ENCODE measurements at places on chromosomes 5 and 9.

- H3K4me1 ChIP-seq = no peaks in the 10 kb centered on the region
- H3K27ac ChIP-seq = no peak overlapping the region
- DNase-seq = no peak
- peaks cover 37% of the 10 kb centered on the region for H3K27me3 ChIP-seq
- H3K4me3 ChIP-seq = no peak overlapping the region
These were observed 57.6 kb downstream of the TMOD1 start for GRCh38 chr9:97559111-97559514.

DNA sequence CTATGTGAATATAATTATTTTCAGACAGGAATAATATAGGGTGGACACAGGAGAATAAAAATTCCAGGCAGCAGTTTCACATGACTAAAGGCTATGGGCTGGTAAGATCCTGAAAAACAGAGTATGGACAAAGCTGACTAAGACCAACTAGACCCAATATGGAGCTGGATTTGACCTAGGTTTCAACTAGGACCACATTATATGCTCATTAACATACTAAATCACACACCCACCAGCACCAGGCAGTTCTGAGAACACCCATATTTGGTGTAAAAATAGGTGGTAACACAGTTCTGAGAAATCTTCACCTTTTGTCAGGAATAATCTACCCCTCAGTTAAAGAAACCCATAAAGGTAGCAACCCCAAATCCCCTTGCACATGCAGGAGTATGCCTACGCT, 64.7 kb downstream of the MAPKAP1 start:
- H3K27ac ChIP-seq = no peak overlapping the region
- no peaks in the 10 kb centered on the region for H3K36me3 ChIP-seq
- no peak for DNase-seq
- peaks cover 32% of the 10 kb centered on the region for H3K4me1 ChIP-seq
- no peak overlapping the region for H3K4me3 ChIP-seq
- H3K27me3 ChIP-seq = no peaks in the 10 kb centered on the region

- no peaks in the 10 kb centered on the region for H3K27me3 ChIP-seq
- DNase-seq = no peak
- no peaks in the 10 kb centered on the region for H3K4me1 ChIP-seq
- no peak overlapping the region for H3K4me3 ChIP-seq
- no peaks in the 10 kb centered on the region for H3K36me3 ChIP-seq
- H3K27ac ChIP-seq = no peak overlapping the region
These were observed 75.2 kb upstream of the FREM1 start for GRCh38 chr9:14985419-14985818.

DNA sequence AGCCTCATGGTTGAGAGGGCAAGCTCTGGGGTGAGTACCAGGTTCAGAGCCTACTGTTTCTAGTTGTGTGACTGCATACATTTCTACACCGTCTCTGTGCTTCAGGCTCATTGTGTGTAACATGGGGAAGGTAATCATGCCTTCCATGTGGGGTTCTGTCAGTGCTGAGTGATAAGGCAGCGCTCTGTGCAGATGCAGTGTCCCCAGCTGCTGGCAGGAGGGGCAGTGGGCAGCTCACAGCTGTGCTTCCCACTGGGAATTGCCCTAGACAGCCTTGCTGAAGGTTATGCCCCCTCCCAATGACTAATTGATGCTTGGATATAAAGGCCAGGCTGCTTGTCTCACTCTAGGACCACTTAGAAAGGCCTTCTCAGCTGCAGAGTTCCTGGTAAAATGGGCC, 121.8 kb upstream of the SAP30L start:
- H3K36me3 ChIP-seq = peaks cover 4% of the 10 kb centered on the region
- DNase-seq = no peak
- H3K27me3 ChIP-seq = no peaks in the 10 kb centered on the region
- no peak overlapping the region for H3K27ac ChIP-seq

GRCh38 chr9:93108291-93109041, 12.4 kb downstream of the CARD19 start:
- no peak for DNase-seq
- peak overlapping the region; percentile 38 for H3K27ac ChIP-seq
- H3K27me3 ChIP-seq = no peaks in the 10 kb centered on the region
- H3K36me3 ChIP-seq = peaks cover 47% of the 10 kb centered on the region
- no peak overlapping the region for H3K4me3 ChIP-seq

- H3K27me3 ChIP-seq = no peaks in the 10 kb centered on the region
- DNase-seq = no peak
- no peaks in the 10 kb centered on the region for H3K4me1 ChIP-seq
- no peak overlapping the region for H3K27ac ChIP-seq
These were observed 367.1 kb upstream of the PDE4D start for GRCh38 chr5:60260658-60261057.

DNA sequence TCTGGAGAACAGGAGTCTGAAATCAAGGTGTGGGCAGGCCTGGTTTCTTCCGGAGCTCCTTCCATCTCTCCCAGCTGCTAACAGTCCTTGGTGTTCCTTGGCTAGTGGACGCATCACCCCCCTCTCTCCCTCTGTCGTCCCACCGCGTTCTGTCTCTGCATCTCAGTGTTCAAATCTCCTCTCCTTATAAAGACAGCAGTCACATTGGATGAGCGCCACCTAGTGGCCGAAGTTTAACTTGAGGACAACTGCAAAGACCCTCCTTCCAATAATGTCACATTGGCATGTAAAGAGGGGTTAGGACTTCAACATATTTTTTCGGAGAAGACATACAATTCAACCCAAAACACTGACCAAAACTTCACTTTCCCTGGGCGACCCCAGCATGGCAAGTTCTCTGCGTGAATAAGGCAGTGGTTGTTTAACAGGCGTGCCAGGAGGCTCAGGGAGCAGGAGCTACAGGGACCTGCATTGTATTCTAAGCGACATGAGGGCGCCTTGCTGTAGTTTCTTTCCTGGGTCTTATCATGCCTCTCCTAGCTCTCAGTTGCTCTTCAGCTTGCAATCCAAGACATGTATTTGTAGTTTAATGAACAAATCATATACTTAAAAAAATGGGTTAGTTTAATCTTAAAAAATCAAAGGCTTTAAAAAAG, 27.9 kb upstream of the BASP1 start:
- no peaks in the 10 kb centered on the region for H3K27me3 ChIP-seq
- H3K4me1 ChIP-seq = no peaks in the 10 kb centered on the region
- no peaks in the 10 kb centered on the region for H3K36me3 ChIP-seq
- DNase-seq = no peak
- no peak overlapping the region for H3K27ac ChIP-seq

DNA sequence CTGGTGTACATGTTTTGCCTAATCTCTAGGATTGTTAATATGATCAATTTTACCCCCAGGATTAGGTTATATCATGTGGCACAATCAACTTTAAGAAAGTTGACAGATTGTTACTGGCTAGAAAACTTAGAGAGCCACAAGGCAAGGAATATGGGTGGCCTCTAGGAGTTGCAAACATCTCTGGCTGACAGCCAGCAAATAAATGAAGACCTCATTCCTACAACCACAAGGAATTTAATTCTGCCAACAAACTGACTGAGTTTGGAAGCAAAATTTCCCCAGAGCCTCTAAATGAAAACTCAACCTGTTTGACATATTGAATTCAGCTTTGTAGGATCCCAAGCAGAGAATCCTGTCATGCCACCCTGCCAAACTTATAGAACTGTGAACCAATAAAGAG, 196.4 kb upstream of the PTGER4 start:
- no peak for DNase-seq
- H3K36me3 ChIP-seq = peaks cover 3% of the 10 kb centered on the region
- no peak overlapping the region for H3K27ac ChIP-seq

DNA sequence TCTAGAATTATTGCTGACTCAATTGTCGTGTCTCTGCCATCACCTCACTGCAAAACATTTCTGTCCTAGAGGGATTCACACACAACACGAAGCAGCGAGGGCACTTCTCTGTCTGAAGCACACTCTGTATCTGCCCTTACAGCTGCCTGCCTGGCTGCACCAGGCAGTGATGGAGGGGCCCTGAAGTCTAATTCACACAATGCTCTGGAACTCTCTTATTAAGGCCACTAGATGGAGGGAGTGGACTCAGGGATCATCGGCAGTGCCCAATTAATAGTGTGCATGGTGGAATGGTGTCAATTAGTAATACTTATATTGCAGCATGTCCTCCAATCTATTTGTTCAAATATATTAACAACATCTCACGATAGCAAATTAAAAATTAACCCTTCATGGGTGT, 157.5 kb upstream of the MAP1B start:
- DNase-seq = no peak
- H3K4me1 ChIP-seq = no peaks in the 10 kb centered on the region
- no peak overlapping the region for H3K4me3 ChIP-seq
- peaks cover 35% of the 10 kb centered on the region for H3K27me3 ChIP-seq
- no peaks in the 10 kb centered on the region for H3K36me3 ChIP-seq
- H3K27ac ChIP-seq = no peak overlapping the region

DNA sequence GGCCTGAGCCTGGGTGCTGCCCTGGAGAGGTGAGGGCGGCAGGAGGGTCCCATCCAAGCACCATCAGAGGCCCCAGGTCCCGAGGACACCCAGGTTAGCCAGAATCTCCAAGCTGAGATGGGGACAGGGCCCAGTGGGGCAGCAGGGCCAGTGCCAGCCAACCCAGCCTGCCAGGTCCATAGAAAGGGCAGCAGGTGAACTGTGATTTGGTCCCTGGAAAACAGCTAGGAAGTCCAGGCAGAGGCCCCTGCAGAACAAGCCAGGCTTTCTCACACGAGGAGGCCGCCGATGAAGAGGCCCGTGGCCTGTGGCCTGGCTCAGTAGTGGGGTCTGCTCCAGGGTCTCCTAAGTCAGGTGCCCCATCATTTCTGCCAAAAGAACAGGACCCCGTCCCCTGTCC, 2.0 kb downstream of the AGPAT2 start:
- H3K4me3 ChIP-seq = no peak overlapping the region
- no peak overlapping the region for H3K27ac ChIP-seq
- no peaks in the 10 kb centered on the region for H3K27me3 ChIP-seq

GRCh38 chr9:98154678-98155077, 35.7 kb upstream of the TRIM14 start:
- DNase-seq = no peak
- H3K4me1 ChIP-seq = peaks cover 17% of the 10 kb centered on the region
- H3K36me3 ChIP-seq = peaks cover 33% of the 10 kb centered on the region
- H3K27ac ChIP-seq = no peak overlapping the region
- no peak overlapping the region for H3K4me3 ChIP-seq

DNA sequence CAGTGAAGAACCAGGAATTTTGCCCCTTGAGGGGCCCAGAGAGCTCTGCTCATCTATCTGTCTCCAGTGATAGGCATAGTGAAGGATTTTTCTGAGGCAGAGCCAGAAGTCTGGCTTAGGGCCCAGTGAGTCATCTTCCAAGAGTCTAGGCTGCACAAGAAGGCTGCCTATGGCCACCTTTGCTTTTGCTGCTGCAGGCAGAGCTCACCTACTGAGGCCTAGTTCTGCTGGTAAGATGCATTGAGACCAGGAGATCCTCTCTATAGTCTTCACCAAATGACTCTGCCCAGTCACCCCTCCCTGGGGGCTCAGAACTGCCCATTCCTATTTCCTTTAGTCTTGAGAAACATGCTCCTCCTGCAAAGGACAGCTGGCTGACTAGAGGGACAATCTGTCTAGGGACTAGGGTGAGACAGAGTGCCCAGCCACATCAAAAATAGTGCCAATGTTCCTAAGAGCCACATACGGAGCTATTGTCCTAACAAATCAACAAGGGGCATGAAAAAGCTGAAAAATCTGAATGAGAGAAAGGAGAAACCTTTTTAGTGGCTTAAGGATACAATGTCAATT, 40.3 kb upstream of the CDKN2AIPNL start:
- H3K4me1 ChIP-seq = peaks cover 5% of the 10 kb centered on the region
- H3K4me3 ChIP-seq = no peak overlapping the region
- no peak overlapping the region for H3K27ac ChIP-seq
- H3K27me3 ChIP-seq = no peaks in the 10 kb centered on the region
- H3K36me3 ChIP-seq = no peaks in the 10 kb centered on the region

GRCh38 chr5:62306323-62306895, 403 bp downstream of the KIF2A start:
- no peaks in the 10 kb centered on the region for H3K27me3 ChIP-seq
- H3K27ac ChIP-seq = peak overlapping the region; percentile 93
- H3K36me3 ChIP-seq = peaks cover 41% of the 10 kb centered on the region
- DNase-seq = no peak

DNA sequence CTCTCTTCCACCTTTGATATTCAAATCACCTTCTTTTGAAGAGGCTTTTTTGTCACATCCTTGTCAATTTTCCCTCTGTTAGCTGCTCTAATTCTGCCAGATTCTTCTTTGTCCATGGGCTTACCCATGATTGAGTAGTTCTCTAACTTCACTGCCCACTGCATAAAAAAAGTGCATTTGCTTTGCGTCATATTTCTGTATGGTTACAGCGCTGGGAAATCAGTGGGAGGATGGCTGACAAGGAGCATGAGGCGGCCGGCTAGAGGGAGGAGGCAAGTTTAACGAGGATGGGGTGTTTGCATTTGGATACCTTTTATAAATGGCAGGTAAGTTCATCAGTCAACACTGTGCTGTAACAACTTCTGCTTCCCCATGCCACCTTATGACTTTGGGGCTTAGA, 116.5 kb upstream of the LHFPL2 start:
- H3K4me1 ChIP-seq = no peaks in the 10 kb centered on the region
- peaks cover 14% of the 10 kb centered on the region for H3K27me3 ChIP-seq
- no peak for DNase-seq
- no peak overlapping the region for H3K27ac ChIP-seq

DNA sequence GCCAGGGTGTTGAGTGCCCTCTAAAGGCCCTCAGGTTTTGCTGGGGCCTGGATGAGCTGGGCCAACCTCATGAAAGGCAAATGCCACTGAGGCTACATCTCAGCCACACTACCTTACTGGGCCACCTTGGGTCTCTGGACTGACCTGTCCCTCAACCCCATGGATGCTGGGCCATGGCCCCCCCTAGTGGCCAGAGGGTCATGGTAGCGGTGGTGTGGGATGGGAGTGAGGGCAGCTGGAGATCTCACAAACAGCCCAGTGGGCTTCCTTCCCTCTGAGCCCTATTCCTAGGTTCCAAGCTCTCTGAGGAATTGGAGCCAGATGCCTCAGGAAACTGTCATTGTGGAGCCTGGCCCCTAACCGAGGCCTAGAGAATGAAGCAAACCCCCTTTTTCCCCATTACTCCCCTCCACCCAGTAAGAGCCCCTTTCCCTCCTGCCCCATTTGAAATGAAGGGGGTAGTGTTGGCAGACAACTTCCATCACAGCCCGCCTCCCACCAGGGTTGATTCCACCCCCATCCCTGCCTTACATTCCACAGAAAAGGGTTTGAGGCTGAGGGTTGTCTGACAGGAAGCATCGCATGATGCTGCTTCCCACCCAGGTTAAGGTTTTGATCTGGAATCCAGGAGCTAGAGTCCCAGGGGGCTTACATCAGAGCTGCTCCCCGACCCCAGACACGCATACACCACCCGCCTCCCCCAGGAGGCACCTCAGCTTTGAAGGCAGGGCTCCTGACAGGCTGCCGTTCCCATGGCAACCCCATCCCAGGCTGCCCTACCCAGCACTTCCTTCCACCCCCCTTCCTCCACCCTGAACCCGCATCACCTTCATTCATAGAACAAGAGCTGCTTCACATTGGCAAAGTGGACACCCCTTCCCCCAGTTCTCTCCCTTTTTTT, 63.9 kb downstream of the PCDH1 start:
- DNase-seq = peak; percentile 28
- H3K4me1 ChIP-seq = no peaks in the 10 kb centered on the region
- H3K4me3 ChIP-seq = no peak overlapping the region
- H3K27me3 ChIP-seq = peaks cover 53% of the 10 kb centered on the region

GRCh38 chr5:107926121-107926520, 255.4 kb upstream of the EFNA5 start:
- no peak overlapping the region for H3K27ac ChIP-seq
- H3K36me3 ChIP-seq = no peaks in the 10 kb centered on the region
- no peaks in the 10 kb centered on the region for H3K27me3 ChIP-seq
- no peak for DNase-seq
- H3K4me3 ChIP-seq = no peak overlapping the region

All from effector memory CD8-positive, alpha-beta T cell (primary cell).